ENCODE measurements at places on chromosomes 3 and 15. TPM values are rescaled to one million over a fixed set of nuclear protein-coding genes. Genes with fewer than 3 reads are reported as not detected.

Gene CHRM5
- total RNA-seq, result not detected

DNA sequence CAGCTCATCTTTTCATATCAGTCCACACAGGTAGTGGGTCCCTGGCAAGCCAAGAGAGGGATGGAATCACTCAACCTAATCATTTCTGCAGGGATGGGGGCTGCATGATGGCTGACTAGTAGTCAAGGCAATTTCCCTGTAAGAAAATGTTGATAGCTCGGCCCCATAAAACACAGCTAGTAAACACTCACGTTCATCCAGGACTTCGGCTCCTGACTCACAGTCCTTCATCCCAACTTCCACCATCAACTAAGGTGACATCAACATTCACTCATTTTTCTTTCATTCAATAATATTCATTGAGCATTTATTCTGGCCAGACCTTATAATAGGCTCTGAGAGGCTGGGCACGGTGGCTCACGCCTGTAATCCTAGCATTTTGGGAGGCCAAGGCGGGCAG lies 4.4 kb upstream of the ACAP2 start:
- no peaks in the 10 kb centered on the region for H3K36me3 ChIP-seq
- DNase-seq, result no peak
- H3K27me3 ChIP-seq, result no peaks in the 10 kb centered on the region
- H3K27ac ChIP-seq, result no peak overlapping the region

Gene SPTBN5
- total RNA-seq, result 2.3 TPM

Gene CACNA2D3
- not detected for total RNA-seq

DNA sequence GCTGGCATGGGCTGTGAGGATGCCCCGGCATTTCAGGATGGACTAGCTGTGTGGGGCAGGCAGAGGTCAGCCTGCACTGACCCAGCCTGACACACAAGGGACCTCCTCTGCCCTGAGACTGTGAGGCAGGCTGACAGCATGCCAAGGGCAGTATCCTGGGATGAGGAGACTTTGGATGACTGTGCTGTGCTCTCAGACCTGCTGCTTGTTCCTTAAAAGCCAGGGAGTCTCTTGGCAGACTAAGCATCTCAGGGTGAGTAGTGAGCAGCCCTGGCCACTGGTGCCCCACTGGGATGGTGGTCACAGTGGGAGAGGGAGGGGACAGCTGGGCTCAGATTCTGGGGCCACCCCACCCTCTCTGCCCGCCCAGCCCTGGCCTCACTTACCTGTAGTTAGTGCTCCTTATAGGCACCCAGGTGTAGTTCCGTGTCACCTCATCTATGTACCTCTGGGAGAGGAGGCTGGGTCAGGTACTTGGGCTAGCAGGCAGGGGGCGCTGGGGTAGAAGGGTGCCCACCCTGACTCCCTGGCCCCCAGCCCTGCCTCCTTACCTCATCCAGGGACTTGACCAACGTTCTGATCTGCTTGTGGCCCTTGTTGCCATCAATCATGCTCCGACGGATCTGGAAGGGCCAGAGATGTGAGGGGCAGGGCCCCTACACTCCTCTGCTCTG lies 16.1 kb upstream of the TMEM115 start:
- H3K36me3 ChIP-seq, result no peaks in the 10 kb centered on the region
- H3K27me3 ChIP-seq, result peaks cover 3% of the 10 kb centered on the region
- no peak overlapping the region for H3K4me3 ChIP-seq
- no peak for DNase-seq
- H3K27ac ChIP-seq, result no peak overlapping the region

DNA sequence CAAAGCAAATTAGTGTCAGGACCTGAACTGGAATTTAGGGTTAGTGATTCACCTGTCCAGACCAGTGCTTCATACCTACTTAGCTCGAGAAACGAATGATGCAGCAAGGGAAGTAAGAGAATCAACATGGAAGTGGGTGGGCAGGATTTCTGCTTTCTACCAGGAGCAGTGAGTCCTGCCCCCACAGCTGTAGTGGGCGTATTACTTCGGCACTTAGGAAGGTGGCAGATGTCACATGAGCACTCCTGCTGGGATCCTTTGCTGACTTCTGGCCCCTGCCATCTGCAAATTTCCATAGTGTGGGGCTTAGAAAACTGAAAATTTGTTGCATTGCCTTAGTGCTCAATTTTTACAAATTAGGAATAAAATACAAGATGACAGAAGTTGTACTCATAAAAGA lies 31.2 kb downstream of the RYR3 start:
- DNase-seq, result no peak
- no peaks in the 10 kb centered on the region for H3K27me3 ChIP-seq
- H3K4me1 ChIP-seq, result no peaks in the 10 kb centered on the region
- no peak overlapping the region for H3K4me3 ChIP-seq

DNA sequence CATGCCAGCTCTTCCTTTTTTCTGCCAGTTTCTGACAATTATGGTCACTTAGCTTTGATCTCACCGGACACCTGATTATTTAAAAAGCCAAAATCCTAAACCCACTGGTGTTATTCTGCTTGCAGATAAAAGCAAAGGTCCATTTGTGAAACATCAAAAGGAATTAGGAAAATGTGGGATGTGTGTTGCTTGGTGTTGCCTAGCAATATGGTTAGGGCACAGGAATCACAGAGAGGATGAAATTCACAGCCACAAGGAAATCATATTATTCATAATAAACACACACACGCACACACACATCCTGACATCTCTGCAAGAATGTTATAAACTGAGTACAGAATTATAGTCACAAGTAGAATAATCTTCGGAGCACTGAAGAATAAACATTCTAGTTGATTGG lies 89.3 kb upstream of the BHLHE40 start:
- H3K27me3 ChIP-seq, result no peaks in the 10 kb centered on the region
- H3K36me3 ChIP-seq, result no peaks in the 10 kb centered on the region
- peaks cover 7% of the 10 kb centered on the region for H3K4me1 ChIP-seq
- no peak for DNase-seq
- H3K4me3 ChIP-seq, result no peak overlapping the region

Gene CD200
- 1.7 TPM for total RNA-seq

DNA sequence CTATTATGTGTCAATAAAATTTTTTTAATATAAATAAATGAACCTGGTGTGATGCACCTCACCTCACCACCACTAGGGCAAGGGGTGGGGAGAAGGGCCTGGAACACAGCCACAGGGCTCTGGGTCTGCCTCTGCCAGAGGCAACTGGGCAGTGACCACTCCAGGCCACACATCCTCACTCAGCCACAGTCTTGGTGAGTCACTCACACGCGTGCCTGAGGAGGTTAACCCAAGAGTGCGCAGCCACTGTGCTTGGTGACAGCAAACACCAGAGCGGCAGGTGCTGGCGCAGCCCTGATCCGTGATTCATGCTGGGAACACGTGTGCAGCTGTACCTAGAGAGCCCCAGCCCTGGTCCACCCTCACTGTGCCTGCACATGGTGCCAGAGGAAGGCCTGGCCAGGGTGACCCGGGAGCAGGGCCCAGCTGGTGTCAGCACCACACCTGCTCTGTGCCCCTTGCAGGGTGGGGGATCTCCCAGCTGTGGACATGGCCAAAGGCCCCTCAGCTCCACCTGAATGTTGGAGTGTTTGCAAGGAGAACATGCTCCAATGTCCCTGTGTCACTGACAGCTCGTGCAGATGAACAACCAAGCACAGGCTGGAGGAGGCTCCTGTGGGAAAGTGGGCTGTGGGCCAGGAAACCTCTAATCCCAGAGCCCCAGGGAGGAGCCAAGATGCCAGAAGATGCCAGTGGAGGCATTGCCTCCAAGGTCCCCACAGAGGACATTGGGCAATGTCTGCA lies 2.1 kb downstream of the SLC41A3 start:
- no peak overlapping the region for H3K27ac ChIP-seq
- DNase-seq, result no peak
- no peak overlapping the region for H3K4me3 ChIP-seq
- peaks cover 25% of the 10 kb centered on the region for H3K4me1 ChIP-seq
- H3K27me3 ChIP-seq, result no peaks in the 10 kb centered on the region
